ENCODE measurements at places on chromosomes 2 and 18.

DNA sequence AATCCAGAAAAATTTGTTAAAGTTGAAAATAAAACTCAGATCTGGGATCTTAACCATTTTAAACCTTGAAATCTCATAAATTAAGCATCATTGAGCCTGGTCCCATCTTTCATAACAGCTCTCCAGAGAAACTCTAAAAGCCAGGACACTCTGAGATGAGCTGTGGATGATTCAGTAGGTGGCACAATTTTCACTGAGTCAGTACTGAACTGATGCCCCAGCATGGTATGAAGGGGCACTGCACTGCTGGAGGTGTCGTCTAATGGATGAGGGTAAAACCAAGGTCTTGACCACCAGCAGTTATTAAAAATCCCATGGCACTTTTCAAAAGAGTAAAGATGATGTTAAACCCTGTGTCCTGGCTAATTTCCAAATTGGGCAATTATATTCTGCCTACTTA, 170.6 kb downstream of the FIGN start:
- DNase-seq = no peak

DNA sequence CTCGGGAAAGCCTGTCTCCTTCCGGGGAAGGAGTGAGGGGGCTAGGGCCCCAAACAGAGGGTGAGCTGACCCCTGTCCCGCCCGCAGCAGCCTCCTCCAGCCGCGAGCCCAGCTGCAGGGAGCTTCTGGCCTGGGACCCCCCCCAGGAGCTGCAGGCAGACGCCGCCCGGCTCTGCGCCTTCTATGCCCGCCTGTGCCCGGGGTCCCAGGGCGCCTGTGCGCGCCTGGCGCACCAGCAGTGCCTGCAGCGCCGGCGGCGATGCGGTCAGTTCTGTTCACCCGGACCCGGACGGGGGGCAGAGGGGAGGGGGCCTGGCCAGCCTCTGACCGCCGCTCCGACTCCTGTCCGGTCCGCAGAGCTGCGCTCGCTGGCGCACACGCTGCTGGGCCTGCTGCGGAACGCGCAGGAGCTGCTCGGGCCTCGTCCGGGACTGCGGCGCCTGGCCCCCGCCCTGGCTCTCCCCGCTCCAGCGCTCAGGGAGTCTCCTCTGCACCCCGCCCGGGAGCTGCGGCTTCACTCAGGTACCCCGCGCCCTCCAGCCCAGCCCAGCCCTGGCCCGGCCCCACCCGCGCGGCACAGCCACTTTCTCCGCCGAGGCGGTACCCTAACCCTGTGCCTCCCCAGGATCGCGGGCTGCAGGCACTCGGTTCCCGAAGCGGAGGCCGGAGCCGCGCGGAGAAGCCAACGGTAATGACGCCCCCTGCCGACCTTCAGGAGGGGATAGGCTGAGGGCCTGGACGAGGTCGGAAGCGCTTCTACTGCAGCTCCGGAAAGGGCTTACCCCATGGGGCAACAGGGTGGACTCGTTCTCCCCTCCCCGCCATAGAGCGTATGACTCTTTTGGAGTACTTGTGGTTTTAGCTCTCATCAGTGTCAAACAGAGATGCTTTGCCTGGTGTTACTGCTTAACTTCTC, 2.0 kb upstream of the CHRND start:
- peak; percentile 44 for DNase-seq

- no peak for DNase-seq
Observed at GRCh38 chr2:20356042-20356441, 5.4 kb upstream of the PUM2 start.

- DNase-seq = no peak
Observed at GRCh38 chr2:172038604-172039003, 38.9 kb downstream of the METAP1D start.

DNA sequence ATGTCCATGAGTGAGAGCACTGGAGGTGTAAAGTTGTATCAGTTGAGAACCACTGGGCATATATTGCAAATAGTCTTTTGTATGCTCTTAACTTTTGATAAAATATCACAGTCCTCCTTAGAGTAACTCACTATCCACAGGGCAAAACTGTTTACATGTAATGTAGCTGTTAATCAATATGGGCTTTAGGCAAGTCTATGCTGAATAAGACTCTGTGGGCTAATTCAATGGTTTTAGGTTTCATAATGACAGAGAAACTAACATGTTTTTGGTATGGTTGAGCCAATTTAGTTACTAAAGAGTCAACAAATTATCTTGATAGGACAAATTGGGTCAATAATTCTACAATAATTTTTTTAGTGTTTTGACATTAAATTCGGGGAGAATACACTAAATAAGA, 1134.9 kb upstream of the FAM98A start:
- DNase-seq = no peak

GRCh38 chr2:216491793-216492596, 6.6 kb upstream of the RPL37A start:
- DNase-seq = no peak

- DNase-seq = no peak
Observed at GRCh38 chr2:146228466-146229058, 1616.3 kb upstream of the ACVR2A start.

DNA sequence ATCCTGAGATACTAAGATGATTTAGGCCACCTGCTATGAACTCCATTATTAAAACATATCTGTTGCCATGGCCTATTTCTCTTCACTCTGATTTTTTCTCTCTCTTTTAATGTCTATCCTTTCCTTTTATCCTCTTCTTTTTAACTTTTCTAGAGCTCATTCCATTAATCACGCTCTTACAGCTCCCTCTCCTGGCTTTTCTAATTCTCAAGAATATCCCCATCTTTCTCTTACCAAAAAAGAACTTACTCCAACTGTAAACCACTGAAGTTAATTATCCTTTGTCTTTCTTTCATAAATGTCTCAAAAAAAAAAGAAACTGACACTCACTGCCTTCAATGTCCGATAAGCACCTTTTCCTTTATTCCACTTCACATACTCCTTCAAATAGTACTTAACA, 7.9 kb downstream of the PPP3R1 start:
- no peak for DNase-seq

GRCh38 chr2:70935468-70936164, at the start of gene ATP6V1B1:
Gene ATP6V1B1 (plus strand): TSS chr2:70935900. CDS start chr2:70935955, 55 bp downstream.
- DNase-seq = no peak

GRCh38 chr2:44671916-44672315, 269.6 kb upstream of the SIX3 start:
- no peak for DNase-seq

DNA sequence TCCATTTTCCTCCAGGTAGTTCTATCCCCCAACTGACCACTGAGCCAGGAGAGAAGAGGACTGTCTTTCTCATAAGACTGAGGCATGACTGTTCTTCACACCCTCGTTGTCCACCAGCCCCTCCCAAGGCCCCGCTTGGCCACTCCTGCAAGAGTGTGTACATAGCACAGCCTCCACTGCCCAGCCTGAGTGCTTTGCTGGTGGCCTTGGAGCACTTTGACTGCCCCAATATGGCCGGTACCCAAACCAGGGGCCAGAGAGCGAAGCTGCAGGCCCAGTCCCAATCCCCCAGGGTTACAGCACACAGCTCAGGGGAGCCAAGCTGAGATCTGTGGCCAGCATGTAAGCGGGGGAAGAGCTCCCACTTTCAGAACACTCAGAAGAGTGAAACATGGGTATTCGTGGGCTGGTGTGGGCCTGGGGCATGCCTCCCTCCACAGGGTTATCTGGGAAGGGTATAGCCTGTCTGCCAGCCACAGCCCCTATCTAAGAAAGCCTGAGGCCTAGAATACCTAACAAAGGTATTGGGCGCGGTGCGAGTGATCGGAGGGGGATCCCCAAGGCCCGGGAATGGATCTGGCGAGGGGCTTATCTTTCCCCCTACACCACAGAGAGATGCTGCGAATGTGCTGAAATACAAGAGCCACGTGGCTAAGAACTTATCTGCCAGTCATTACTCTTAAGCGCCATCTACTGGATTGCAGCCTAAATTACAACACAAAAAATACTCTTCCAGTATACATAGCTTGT, 163.8 kb downstream of the WDPCP start:
- peak; percentile 9 for DNase-seq

- DNase-seq = no peak
Observed at GRCh38 chr2:45011121-45011520, 1.9 kb upstream of the SIX2 start.

DNA sequence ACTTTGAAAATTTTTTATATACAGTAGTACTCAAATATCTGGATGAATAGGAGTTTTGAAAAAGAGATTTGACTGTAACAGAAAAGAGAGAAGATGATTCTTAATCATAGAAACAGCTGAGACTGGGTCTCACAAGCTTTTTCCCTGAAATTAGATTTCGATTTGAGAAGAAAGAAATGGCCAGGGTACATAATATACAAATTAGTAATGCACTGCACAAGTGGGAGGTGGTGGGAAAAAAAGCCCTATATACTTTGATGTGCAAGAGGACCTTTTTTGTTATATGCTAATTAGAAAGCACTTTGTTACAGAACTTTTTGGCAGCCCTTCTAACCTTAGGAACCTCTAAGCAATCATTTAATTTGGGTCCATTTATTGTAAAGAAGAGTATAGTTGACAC, 62.9 kb downstream of the EML4 start:
- DNase-seq = no peak

DNA sequence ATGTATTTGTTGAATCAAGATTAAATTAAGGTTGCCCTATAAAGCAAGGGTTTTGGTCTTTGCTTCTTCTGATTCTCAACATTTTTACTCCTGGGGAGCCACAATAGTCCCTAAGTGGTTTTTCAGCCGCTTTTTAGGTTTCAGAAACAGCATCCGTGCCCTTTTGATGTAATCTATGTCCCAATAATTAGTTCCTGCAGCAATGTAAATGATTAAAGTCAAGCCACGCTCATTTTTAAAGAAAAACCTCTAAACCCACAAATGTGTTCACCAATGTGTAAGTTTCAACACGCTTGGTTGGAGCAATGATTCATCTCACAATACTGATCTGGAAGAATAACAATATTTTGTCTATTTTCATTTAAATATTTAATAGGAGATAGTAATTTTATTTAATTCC, 5.6 kb downstream of the ARL4C start:
- no peak for DNase-seq

GRCh38 chr2:47704287-47704686, 78.7 kb upstream of the MSH6 start:
- no peak for DNase-seq

GRCh38 chr2:213098612-213099011, 52.8 kb downstream of the IKZF2 start:
- DNase-seq = no peak

- DNase-seq = no peak
Observed at GRCh38 chr2:207960911-207961310, 64.4 kb downstream of the PLEKHM3 start.

DNA sequence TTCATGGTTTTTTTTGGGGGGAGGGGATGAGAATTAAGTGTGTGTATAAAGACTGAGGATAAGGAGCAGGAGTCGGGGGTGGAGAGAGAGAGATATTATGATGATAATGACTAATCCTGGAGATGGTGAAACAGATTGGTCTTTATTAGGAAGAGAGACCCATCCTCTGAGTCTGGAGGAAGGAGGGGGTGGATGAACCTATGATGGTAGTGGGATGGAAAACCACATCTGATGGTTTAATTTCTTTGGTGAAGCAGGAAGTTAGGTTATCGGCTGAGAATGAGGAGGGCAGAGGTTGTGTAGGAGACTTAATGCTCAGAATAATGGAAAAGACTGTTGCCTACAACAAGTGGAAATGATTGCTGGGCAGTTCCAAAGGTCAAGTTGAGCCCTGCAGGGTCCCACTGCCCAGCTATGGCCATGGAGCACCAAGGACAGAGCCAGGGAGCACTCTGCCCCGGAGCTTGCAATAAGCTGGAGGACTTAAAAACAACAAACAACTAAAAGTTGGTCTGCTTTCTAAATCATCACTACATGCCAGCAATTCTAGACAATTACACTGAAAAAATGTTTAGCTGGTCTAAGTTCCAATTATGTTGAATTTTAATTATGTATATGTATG, 7.9 kb downstream of the SLC16A14 start:
- DNase-seq = no peak

- no peak for DNase-seq
Observed at GRCh38 chr2:213420828-213421385, 136.6 kb downstream of the SPAG16 start.

- no peak for DNase-seq
Observed at GRCh38 chr2:195531754-195532153, 125.3 kb upstream of the SLC39A10 start.

DNA sequence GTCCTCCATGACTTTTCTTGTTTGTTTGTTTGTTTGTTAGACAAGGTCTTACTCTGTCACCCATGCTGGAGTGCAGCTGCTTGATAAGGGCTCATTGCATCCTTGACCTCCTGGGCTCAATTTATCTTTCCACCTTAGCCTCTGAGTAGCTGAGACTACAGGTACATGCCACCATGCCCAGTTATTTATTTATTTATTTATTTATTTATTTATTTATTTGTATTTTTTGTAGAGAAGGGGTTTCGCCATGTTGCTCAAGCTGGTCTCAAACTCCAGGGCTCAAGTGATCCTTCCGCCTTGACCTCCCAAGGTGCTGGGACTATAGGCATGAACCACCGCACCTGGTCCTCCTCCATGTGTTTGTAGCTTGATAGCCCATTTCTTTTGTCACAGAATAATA, 37.9 kb downstream of the NBEAL1 start:
- no peak for DNase-seq

GRCh38 chr2:203441463-203441862, 93.6 kb downstream of the RAPH1 start:
- DNase-seq = no peak

GRCh38 chr2:135271006-135271405, 218.9 kb downstream of the RAB3GAP1 start:
- DNase-seq = no peak

- no peak for DNase-seq
Observed at GRCh38 chr18:12085136-12085535, 8.5 kb upstream of the ANKRD62 start.

DNA sequence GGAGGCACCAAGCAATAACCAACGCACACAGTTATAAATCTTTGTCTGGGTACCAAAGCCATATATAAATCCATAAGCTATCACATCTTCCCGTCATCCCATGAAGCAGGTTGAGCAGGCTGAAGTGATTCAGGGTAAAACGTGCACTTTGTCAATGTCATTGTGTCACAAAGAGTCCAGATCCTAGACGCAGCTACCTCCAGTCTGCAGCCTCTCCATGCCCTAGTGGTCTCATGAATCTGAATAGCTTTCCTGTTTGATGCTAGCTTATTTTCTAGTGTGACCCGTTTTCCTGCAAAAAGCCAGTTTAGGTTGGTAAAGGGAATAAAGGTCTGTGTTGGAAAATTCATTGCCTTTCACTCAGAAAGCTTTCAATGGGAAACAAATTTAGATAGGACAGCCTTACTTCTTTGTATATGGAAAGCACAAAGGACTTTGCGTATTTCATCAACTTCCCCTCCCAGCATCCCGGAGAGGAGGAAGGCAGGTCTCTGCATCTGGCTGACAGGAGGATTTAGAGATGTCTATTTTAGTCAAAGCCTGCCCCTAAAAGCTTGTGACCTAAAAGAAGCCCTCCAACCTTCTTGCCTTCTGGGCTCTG, 222.3 kb upstream of the ARL4C start:
- no peak for DNase-seq

GRCh38 chr2:177682006-177682405, 289.4 kb downstream of the AGPS start:
- no peak for DNase-seq

DNA sequence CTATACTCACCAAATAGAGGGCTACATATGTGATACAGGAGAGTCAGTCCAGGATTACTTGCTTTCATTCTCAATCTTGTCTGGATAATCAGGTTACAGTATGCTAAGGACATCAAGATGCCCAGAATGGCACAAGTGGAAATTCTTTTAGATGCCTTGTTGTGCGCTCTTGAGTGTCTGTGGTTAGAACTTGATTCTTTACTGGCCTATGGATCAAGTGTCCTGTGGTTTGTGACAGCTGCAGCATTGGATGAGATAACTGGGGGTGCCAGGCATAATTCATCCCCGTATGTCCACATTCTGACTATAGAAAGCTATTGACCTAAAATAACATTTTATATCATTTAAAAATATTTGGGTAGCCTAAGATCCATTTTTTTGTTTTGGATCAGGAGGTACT, 40.1 kb downstream of the CDC42EP3 start:
- no peak for DNase-seq
